Stimulated activated CD4-positive, alpha-beta T cell treated with anti-CD3 and anti-CD28 coated beads, Interleukin-4, amount 100 ng/mL, for 1 hour (primary cell): ENCODE measurements at places on chromosomes 13 and 19.

DNA sequence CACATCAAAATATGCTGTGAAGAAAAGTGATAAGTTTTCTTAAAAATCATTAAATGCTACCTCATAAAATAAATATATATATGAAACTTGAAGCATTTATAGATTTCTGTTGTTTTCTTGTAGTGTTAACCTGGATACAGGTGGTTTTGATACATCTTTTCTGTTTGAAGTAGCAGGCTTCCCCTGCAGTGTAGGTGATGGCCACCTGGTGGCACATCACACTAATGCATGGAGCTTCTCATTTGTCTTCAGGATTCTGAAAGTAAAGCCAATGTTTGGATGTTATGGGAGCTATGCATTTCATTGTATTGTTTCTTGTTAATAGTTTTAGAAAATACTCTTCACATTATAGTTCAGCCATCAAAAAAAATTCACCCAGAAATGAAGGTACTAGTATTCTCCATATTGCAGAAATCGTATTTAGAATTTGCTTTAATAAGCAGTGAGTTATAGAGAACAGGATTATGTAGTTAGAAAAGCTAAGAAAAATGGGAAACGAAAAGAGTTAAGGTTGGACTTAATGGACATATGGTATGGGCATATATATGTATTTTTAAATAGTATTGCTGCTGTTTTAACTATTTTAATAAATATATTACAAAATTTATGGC, 18.7 kb downstream of the GPR180 start:
- DNase-seq, result peak; percentile 24

GRCh38 chr13:24083722-24084421, 76.6 kb upstream of the SPATA13 start:
- no peak for DNase-seq

GRCh38 chr19:38064661-38065425, 157.8 kb downstream of the SIPA1L3 start:
- DNase-seq, result no peak

GRCh38 chr19:16882146-16882545, 6.7 kb upstream of the F2RL3 start:
- DNase-seq, result no peak

GRCh38 chr19:1282588-1283206, 3.0 kb upstream of the EFNA2 start:
- DNase-seq, result no peak

- no peak for DNase-seq
Observed at GRCh38 chr19:47378246-47378645, 29.1 kb downstream of the DHX34 start.

- DNase-seq, result no peak
Observed at GRCh38 chr13:100381595-100382224, 206.9 kb downstream of the GGACT start.

- no peak for DNase-seq
Observed at GRCh38 chr13:32866921-32867320, 149.3 kb upstream of the KL start.

GRCh38 chr19:48760504-48761205, 5.3 kb downstream of the FGF21 start:
- no peak for DNase-seq
